ENCODE measurements at places on chromosomes 3 and 15.
A peak's percentile ranks its signal among the peaks of the same experiment; 100 is the strongest.

- peak; percentile 96 for DNase-seq
Observed at GRCh38 chr15:81000624-81001151, at the start of gene TLNRD1. TLNRD1 (plus strand) TSS chr15:81000923; CDS start chr15:81002272, 1,349 bp downstream.

- DNase-seq, result no peak
Observed at GRCh38 chr3:52350981-52351761, 35.1 kb downstream of the DNAH1 start.

- DNase-seq, result no peak
Observed at GRCh38 chr3:114887806-114888205, 259.3 kb downstream of the ZBTB20 start.

- no peak for DNase-seq
Observed at GRCh38 chr3:71512000-71512399, 71.5 kb downstream of the FOXP1 start.

GRCh38 chr15:63474810-63475316, 29.5 kb upstream of the USP3 start:
- peak; percentile 88 for DNase-seq

DNA sequence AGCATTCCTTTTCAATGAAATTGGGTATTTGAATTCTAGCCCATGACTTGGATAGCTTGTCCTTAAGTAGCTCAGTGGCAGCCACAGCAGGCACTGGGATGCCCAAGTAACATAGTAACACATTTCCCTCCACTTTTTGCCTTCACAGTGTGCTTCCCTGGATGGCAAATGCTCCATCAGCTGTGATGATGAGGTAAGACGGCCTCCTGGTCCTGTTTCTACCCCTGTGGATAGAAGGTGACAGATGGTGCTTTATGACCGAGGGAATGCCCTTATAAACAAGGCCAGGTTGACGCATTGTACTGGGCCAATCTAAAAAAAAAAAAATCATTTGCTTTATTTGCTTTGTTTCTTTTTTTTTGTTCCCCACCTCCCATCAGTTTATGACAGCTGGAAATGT, 41.8 kb upstream of the LRTM1 start:
- DNase-seq, result no peak

DNA sequence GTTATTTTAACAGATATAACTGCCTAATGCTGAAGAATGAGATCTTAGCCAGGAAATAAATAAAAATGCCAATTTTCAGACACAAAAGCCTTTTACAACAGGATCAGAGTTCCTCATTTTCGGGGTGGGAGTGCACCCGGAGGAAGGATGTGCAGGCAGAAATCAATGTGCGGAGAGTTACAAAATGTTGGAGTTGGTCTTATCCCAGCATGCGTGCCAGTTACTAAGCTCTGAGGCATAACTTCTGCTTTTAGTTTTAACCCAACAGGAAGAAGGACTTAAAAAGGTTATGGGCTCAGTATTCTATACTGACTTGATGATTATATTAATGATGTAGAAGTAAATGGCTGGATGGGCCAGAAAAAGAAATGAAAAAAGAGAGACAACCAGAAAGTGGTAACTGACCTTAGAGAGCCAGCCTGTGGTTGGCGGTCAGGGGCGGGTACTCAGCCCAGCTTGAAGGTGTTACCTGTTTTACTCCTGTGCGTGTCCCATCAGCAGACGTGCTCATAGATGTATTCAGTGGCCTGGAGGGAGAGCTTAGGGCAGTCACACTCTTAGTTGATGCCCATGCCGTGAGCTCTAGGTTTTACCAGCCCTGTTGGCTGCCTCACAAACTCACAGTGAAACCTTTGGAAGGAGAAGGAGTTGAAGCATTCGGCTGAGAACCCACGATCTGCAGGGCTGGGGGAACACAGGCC, 164.7 kb downstream of the SV2B start:
- peak; percentile 91 for DNase-seq

DNA sequence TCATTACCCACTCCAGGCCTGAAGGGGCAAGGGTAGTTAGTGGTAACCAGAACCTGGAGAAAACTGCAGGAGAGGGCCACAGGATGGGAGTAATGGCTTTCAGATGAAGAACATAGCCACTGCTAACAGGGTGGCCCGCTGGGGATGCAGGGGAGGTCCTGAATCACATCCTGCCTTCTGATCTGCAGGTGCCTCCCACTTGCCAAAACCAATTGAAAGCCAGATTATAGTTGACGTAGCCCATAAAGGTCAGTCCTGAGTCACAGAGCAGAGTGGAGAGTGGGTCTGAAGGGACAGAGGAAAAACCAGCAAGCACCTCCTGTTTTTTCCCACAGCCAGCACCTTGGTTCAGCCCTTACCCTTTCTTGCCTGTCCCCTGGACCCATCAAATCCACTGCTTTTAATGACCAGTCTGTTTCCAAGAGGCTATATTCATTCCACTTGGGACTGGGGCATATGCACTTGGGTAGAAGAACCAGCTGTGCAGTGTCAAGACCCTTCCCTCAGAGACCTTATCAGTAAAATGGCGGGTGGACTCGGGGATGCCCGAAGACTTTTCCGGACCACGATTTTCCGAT, 646 bp upstream of the SLC35G2 start:
- DNase-seq, result no peak
